ENCODE measurements at places on chromosomes 3 and 15. TPM values are rescaled to one million over a fixed set of nuclear protein-coding genes. Genes with fewer than 3 reads are reported as not detected.

The CCR9 gene
- not detected for total RNA-seq

The ALDH1L1 gene
- 1.5 TPM for total RNA-seq

The TNFSF10 gene
- total RNA-seq: 0.25 TPM

The LCMT2 gene
- 9.8 TPM for total RNA-seq

The NRG4 gene
- not detected for total RNA-seq

The EXD1 gene
- 0.37 TPM for total RNA-seq

DNA sequence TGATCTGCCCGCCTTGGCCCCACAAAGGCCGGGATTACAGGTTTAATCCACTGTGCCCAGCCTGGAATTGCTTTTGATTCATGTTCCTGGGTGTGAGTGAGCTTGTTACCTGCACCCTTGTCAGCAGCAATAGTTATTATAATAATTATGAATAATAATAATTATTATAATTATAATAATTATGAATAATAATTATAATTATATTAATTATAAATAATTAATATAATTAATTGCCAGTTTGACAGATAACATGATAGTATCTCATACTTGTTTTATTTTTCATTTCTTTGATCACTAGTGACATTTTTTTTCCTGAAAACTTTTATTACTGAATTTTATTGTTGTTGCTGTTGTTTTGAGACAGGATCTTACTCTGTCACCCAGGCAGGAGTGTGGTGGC lies 21.1 kb upstream of the TRAK1 start:
- no peak overlapping the region for H3K4me3 ChIP-seq
- DNase-seq: no peak
- H3K27ac ChIP-seq: peak overlapping the region; percentile 35
- peaks cover 6% of the 10 kb centered on the region for H3K36me3 ChIP-seq

DNA sequence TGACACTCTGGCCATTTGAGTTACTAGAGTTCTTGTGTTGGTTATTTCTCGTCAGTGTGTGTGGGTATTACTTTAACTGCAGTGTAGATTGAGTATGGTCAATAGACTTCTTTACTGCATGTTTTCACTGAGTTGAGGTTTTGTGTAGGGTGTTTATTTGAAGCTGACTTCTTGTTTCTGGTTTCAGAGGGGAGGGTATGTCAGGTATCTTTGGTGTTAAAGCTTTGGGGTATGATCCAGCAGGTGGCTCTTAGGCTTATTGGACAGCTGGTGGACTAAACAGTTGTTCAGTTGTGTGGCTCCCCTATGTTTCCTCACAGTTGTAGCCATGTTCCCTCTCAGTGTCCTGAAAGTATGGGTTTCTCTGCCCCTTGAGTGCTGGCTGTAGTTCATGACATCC lies 72.0 kb downstream of the AKAP13 start:
- no peak for DNase-seq
- peaks cover 18% of the 10 kb centered on the region for H3K36me3 ChIP-seq
- no peak overlapping the region for H3K4me3 ChIP-seq
- peaks cover 17% of the 10 kb centered on the region for H3K4me1 ChIP-seq
- H3K27me3 ChIP-seq: no peaks in the 10 kb centered on the region

DNA sequence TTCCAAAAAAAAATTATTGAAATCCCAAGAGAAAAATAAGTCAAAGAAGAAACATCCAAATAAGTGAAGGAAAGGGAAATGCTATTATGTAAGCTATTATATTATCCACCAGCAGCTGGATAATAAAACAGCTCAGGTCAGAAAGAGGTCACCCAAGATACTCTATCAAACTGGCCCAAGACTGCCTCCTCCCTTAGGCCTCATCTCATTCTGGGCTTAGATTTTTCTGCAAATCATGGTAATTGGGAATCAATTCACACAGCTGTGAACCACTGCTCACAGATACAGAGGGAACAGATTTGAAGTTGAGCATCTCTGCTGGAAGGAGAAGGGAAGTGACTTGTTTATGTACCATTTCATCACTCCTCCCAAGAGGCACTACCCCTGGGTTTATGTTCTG lies 294.6 kb upstream of the DPPA4 start:
- no peaks in the 10 kb centered on the region for H3K4me1 ChIP-seq
- no peak overlapping the region for H3K4me3 ChIP-seq
- no peaks in the 10 kb centered on the region for H3K27me3 ChIP-seq
- no peak overlapping the region for H3K27ac ChIP-seq

DNA sequence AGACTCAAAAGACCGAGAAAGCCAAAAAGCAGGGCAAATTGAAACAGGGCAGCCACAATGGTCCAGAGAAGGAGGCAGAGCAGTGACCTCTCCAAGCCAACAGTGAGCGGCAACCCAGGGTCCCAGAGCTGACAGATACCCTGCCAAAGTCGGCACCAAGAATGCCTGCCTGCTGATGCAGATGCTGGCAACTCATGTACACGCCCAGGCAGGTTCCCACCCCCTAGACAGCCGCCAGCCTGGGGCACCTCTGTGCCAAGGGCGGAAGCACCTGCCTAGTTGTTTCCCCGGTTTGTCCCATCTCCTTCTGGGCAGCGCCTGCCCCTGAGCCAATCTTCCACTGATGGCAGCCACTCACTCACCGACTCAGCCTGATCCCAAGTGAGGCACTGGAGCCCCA lies 22.1 kb downstream of the KLHL25 start:
- H3K4me3 ChIP-seq: no peak overlapping the region
- peak; percentile 73 for DNase-seq
- no peak overlapping the region for H3K27ac ChIP-seq
- peaks cover 15% of the 10 kb centered on the region for H3K4me1 ChIP-seq

- H3K27ac ChIP-seq: no peak overlapping the region
- DNase-seq: no peak
- H3K4me1 ChIP-seq: no peaks in the 10 kb centered on the region
- H3K27me3 ChIP-seq: no peaks in the 10 kb centered on the region
- no peaks in the 10 kb centered on the region for H3K36me3 ChIP-seq
Observed at GRCh38 chr3:805326-805725, 287.5 kb upstream of the CNTN6 start.

- H3K4me3 ChIP-seq: no peak overlapping the region
- H3K27ac ChIP-seq: peak overlapping the region; percentile 17
- DNase-seq: peak; percentile 25
- peaks cover 24% of the 10 kb centered on the region for H3K4me1 ChIP-seq
- H3K27me3 ChIP-seq: no peaks in the 10 kb centered on the region
Observed at GRCh38 chr3:9211155-9211950, 38.1 kb downstream of the SRGAP3 start.

- H3K36me3 ChIP-seq: no peaks in the 10 kb centered on the region
- no peak overlapping the region for H3K4me3 ChIP-seq
- H3K27ac ChIP-seq: no peak overlapping the region
- H3K4me1 ChIP-seq: peaks cover 28% of the 10 kb centered on the region
- DNase-seq: no peak
Observed at GRCh38 chr3:146181216-146181615, 20.2 kb upstream of the PLOD2 start.

DNA sequence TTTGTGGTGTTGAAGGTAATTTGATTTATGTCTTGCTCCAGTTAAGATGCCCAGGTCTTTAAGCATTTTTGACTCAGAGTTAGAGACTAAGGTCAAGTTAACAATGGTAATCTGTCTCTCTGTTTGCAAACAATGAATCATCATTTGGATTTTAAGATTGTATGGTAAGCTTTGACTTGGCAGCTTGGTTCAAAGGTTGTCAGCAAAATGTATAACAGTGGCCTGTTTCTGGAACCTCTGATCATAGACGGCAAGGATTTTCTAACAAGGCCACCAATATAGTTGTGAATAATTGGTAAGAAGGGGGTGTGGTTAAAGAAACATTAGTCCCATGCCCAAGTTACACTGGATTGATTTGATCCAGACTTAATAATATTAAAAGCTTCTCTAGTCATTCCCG lies 775.2 kb upstream of the GOLIM4 start:
- H3K27ac ChIP-seq: no peak overlapping the region
- no peaks in the 10 kb centered on the region for H3K4me1 ChIP-seq
- DNase-seq: no peak
- H3K36me3 ChIP-seq: no peaks in the 10 kb centered on the region

DNA sequence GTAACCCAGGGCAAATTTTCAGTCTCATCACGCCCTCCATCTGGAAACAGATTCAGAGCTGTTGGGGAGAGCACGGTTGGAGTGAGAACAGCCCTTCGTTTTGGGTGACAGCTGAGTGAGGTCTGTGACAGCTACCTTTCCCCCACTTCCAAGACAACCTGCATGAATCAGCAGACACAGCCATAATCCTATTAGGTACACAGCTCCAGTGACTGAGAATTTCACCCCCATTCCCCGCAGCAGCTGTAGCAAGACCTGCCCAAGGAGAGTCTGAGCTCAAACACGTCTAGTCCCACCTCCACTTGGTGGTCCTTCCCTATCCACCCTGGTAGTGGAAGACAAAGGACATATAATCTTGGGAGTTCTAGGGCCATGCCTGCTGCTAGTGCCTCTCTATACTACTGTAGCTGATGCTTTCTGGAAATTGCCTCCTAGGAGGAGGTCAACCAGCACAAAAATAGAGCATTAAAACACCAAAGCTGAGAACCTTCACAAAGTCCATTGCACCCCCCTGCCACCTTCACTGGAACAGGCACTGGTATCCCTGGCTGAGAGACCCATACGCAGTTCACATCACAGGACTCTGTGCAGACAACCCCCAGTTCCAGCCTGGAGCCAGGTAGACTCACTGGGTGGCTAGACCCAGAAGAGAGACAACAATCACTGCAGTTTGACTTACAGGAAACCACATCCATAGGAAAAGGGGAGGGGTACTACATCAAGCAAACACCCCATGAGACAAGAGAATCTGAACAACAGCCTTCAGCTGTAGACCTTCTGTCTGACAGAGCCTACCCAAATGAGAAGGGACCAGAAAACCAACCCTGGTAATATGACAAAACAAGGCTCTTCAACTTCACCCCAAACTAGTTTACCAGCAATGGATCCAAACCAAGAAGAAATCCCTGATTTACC lies 448.6 kb upstream of the CBLB start:
- no peaks in the 10 kb centered on the region for H3K36me3 ChIP-seq
- H3K4me3 ChIP-seq: no peak overlapping the region
- no peak for DNase-seq
- H3K4me1 ChIP-seq: no peaks in the 10 kb centered on the region

DNA sequence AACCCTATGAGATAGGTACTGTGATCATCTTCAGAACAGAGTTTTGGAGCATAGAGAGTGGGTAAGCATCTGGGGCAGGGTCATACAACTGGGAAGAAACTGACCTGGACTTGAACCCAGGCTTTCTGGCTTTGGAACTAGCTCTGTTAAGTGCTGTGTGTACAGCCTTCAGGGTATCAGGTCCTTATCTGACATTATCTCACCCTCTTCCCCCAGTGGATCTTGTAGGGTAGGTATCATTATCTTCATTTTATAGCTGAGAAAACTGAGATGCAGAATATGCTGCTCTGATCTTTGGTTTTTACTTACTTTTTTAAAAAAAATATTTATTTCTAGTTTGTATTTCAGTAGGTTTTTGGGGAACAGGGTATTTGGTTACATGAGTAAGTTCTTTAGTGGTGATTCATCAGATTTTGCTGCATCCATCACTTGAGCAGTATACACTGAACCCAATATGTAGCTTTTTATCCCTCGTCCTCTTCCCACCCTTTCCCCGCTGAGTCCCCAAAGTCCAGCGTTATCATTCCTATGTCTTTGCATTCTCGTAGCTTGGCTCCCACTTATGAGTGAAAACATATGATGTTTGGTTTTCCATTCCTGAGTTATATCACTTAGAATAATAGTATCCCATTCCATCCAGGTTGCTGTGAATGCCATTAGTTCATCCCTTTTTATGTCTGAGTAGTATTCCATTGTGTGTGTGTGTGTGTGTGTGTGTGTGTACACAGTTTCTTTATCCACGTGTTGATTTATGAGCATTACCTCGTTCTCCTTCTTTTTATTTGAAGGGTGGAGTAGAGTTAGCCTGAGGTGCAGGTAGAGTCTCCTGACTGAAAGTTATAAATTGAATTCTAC lies 271.2 kb downstream of the PTPRG start:
- no peak overlapping the region for H3K27ac ChIP-seq
- no peak overlapping the region for H3K4me3 ChIP-seq
- no peaks in the 10 kb centered on the region for H3K27me3 ChIP-seq
- H3K36me3 ChIP-seq: peaks cover 6% of the 10 kb centered on the region
- DNase-seq: no peak
- peaks cover 31% of the 10 kb centered on the region for H3K4me1 ChIP-seq

DNA sequence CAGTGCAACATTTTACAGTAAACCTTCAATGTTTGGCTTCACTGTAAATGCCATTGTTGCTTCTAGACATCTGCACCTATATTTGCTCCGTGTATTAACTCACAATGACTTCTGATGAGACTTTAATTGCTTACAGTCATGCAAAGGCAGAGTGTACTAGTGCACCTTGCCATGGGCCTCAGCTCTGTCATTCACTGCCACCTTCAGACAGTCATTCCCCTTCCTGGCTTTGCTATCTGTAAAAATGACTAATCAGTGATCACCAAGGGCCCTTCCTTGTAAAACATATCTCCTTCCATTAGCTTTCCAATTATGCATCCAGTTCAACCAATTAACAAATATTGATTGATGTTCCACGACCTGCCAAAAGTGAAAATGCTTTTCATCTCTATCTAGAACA lies 120.3 kb downstream of the ARRDC4 start:
- peak; percentile 2 for DNase-seq
- no peaks in the 10 kb centered on the region for H3K36me3 ChIP-seq
- no peak overlapping the region for H3K27ac ChIP-seq
- no peaks in the 10 kb centered on the region for H3K27me3 ChIP-seq
- no peak overlapping the region for H3K4me3 ChIP-seq

DNA sequence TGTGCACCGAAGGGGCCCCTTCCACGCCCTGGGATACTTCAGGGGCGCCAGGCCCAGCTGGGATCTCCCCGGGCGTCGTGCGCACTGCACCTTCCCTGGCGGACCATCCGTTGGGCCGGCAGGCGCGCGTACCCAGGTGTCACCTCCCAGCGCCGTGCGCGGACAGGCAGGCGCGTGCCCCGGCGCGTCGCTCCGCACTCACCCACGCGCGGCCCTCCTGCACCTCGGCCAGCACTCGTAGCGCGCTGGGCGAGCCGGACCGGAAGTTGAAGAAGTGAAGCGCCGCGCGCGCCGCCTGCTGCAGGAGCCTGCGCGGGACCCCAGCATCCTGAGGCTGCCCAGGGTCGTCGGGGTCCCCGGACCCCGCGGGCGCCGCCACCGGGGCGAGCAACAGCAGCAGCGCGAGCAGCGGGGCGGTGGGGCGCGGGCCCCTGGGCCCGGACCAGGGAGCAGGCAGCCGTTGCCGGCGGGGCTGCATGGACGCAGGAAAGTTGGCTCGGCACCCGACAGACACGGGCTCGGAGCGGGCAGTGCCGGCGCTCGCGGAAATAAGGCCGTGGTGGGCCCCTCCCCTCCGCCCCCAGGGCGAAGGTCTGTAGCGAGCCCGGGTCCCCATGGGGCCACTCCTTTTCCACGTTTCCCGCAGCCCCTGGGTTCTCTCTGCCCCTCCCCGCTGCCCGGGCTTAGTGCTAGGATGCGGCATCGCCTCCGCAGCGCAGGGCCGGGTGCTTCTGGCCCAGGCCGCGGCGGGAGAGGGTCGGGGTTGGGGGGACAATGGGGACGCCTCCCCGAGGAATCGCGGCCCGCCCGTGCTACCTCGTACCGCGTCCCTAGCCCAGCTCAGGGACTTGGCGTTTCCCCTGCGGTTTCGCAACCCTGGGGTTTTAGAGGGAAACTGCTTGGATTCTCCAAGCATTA lies at the start of gene RARRES1:
Gene RARRES1, minus strand, starts transcription at position 520 of the 918 bp plus-strand sequence. Its CDS starts 42 bp downstream, at position 478.
- peak within 1 kb of the TSS; percentile 64 for H3K4me3 ChIP-seq
- DNase-seq: peak; percentile 50
- no peaks in the 10 kb centered on the region for H3K36me3 ChIP-seq

- peaks cover 14% of the 10 kb centered on the region for H3K36me3 ChIP-seq
- no peak overlapping the region for H3K4me3 ChIP-seq
- H3K27me3 ChIP-seq: no peaks in the 10 kb centered on the region
- no peak for DNase-seq
Observed at GRCh38 chr15:89175617-89176191, 45.7 kb downstream of the RLBP1 start.

- no peak overlapping the region for H3K4me3 ChIP-seq
- H3K36me3 ChIP-seq: no peaks in the 10 kb centered on the region
- no peak overlapping the region for H3K27ac ChIP-seq
- H3K27me3 ChIP-seq: no peaks in the 10 kb centered on the region
Observed at GRCh38 chr3:81923038-81923437, 161.6 kb upstream of the GBE1 start.

Measured in MCF 10A (cell line).